ENCODE measurements at places on chromosomes 1 and 21.

GRCh38 chr1:167775178-167775577 lies 53.4 kb downstream of the MPZL1 start:
- peak; percentile 64 for DNase-seq

GRCh38 chr1:29459620-29459945 lies 223.3 kb downstream of the PTPRU start:
- DNase-seq = no peak

DNA sequence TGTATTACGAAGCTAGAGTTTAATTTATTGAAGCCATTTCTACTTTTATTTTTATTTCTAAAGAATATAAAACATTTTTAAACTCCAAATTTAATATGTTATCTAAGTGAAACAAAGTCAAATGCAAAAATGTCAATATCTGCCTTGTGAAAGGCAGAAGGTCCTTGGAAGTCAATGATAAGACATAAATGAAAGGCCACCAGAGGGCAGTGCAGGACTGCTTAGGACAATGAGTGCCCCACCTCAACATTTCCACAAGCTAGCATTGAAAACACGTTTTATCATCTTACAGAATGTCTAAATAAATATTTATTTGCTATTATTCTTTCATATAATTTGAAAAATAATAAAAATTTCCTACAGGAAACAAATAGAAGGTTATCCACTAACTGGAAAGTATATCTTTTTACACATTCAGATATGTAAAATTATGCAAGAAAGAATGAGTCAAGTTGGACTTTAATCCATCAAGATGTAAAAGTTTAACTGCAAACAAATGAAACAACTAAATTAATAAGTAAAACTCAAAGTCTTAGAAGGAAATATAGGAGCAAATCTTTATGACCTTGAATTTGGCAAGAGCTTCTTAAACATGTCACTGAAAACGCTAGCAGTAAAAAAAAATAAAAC lies 140.1 kb upstream of the FMN2 start:
- peak; percentile 45 for DNase-seq

DNA sequence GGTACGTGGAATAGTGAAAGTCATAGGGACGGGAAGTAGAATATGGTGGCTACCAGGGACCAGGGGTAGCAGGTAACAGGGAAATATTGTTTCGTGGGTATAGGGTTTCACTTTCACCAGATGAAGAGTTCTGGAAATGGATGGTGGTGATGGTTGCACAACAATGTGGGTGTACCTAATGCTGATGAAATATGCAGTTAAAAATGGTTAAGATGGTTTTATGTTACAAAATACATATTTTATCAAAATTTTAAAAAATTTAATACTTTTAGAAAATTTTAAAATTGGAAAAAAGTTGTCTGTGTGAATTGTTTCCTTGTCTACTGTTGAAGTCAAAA lies 55.5 kb upstream of the TLR5 start:
- DNase-seq = no peak

GRCh38 chr1:8858112-8858668 lies 20.3 kb downstream of the ENO1 start:
- peak; percentile 96 for DNase-seq

DNA sequence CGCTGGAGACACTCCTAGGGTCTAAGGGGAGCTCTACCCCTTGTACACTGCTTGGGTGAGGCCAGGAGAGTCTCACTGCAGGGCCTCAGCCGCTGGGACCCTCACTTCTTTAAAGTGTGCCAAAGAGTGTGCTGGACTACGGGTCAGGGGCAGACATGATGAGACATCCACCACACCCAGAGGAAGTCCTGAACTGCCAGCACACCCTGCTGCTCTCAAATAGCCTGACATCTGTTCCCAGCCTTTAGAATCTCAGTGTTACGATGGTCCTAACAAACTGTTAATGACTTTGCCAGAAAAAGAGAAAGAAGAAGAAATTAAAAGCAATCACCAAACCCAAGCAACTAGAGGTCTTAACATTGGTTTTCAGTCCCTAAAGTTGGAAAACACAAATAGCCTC lies 49.0 kb downstream of the MRPL37 start:
- DNase-seq = no peak

GRCh38 chr1:94602802-94603625 lies 61.5 kb upstream of the F3 start:
- DNase-seq = peak; percentile 68

GRCh38 chr1:202966006-202966898 lies 805 bp downstream of the CYB5R1 start:
- DNase-seq = no peak
